Non-pigmented ciliary epithelial cell (primary cell): ENCODE measurements at places on chromosomes 12 and 14.
A peak's percentile ranks its signal among the peaks of the same experiment; 100 is the strongest.

DNA sequence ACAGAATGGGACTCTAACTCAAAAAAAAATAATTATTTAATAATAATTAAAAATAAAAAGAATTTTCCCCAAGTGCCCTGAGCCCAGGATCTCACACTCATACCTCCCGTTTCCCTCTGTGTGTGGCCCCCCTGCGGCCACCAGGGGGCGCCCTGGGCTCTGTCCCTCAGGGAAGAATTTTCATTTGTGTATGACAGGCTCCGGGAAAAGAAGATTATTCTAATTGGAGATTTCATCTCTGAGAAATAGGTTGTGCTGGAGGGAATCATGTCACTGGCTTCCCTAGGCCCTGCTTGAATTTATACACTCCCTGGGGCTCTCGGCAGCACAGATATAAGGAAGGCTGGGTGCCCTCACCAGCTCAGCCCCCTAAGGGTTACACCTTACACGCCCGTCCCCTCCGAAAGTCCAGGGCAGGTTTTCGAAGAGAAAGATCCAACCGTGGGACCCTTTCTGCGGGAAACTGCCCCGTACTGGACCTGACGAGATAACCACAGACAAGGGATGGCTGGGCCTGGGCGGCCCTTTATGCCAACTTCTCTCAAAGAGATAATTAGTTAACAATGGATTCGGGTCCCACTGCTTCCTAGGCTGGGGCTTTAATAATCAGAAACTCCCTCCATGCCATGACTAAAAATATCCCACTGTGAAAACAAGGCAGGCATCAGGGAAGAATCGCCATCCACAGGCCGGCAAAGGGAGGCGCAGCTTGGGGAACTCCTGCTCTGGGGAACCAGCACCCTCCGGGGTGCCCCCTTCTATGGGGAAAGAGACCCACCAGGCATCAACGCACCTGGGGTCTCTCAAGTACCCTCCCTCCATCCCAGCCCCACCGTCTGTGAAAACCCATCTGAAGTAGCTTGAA is 80.7 kb downstream of the KDM2B start:
- DNase-seq = peak; percentile 28

DNA sequence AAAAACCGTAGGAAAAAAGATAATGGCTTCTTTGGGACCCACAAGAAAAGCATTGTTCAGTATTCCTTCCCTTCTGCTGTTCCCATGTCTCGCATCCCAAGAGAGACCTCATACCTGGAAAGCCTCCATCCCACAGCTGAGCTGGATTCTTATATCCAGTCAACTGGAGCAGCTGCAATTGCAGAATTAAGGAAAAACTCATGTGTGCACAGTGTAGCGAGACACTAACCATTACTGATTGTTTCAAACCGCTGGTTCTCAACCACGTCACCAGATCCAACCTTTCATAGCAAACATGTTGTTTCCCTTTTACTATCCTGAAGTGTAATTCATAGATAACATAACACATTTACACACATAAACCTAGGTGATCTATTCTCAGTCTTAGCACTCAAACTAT is 5.5 kb upstream of the RNASE10 start:
- DNase-seq = no peak

DNA sequence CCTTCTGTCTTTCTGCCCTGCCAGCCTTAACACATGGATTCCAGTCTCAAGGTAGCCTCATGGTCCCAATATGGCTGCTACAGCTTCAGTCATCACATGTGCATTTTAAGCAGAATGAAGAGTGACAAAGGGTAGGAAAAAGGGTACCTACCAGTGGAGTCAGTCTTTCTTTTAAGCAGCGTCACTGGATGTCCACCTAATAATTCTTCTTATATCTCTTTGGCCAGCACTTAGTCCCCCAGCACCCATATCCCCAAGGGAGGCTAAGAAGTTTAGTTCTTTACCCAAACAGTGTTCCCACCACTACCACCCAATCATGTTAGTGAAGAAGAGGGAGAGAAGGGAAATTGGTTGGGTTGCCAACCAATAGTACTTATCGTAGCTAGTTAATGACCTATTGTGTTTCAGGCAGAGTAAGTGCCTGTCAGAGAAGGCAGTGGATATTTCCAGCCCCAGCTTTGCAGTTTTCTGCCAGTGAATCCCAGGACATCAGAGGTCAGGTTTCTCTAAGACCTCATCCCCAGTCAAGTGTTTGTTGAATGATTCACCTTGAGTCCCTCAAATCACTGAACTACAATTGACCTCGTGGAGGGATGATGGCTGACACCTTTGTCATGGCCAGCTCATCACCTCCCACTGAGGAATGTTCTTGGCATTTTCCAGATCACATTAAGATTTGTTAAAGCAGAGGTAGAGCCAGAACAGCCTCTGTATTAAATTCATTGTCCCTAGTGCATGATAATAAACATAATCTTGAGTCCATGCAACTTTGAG is 250.9 kb upstream of the CRY1 start:
- DNase-seq = peak; percentile 78

- DNase-seq = no peak
Measured at GRCh38 chr14:79405512-79405910, 805.8 kb downstream of the DIO2 start.

GRCh38 chr14:86166541-86166940 is 636.6 kb downstream of the FLRT2 start:
- no peak for DNase-seq

DNA sequence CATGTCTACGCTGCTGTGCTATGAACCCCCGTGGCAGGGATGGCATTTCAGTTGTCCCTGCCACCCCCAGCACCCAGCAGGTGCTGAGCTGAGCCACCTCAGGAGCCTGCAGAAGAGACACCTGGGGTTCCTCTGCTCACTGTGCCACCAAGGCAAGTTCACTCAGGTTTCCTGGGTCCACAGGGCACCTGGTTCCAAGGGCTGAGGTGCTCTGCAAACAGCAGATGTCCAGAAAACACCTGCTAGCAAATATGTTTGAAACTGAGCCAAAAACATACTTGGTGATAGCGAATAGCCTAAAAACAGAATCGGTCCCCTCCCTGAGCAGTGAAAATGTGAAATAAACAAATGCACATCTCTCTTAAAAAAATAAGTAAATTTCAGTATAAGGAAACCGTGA is 35.6 kb upstream of the GPR68 start:
- no peak for DNase-seq

- DNase-seq = no peak
Measured at GRCh38 chr12:38389614-38390013, 73.0 kb downstream of the ALG10B start.

- no peak for DNase-seq
Measured at GRCh38 chr14:63209160-63209559, 4.9 kb downstream of the RHOJ start.

- no peak for DNase-seq
Measured at GRCh38 chr14:34715127-34715863, 902 bp upstream of the CFL2 start.

DNA sequence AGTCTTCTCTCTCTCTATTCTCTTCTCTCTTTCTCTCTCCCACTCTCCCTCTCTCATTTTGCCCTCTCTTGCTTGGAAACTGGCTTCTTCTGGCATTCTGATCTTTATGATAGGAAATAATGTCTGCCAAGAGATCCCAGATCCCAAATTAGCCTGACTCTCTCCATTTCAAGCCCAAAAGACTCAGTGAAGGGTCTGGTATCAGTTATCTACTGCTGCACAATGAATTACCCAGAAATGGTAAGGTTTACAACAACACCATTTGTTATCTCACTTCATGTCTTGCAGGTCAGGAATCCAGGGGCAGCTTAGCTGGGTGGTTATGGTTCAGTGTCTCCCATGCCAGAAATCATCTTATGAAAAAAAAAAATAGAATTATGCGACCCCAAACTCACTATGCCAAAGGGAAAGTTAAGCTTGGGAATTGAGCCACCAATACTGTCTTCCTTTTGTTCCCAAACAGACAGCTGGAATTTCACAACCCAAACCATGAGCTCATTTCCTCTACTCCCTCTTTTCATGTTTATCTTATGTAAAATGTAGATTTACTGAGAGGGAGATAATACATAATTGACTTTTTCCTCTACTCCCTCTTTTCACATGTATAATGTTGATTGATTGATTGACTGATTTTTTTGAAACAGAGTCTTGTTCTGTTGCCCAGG is 67.8 kb upstream of the FICD start:
- no peak for DNase-seq

- DNase-seq = no peak
Measured at GRCh38 chr14:89292579-89293313, 124.3 kb downstream of the FOXN3 start.

- DNase-seq = no peak
Measured at GRCh38 chr12:62655666-62656151, 189.1 kb downstream of the MON2 start.

DNA sequence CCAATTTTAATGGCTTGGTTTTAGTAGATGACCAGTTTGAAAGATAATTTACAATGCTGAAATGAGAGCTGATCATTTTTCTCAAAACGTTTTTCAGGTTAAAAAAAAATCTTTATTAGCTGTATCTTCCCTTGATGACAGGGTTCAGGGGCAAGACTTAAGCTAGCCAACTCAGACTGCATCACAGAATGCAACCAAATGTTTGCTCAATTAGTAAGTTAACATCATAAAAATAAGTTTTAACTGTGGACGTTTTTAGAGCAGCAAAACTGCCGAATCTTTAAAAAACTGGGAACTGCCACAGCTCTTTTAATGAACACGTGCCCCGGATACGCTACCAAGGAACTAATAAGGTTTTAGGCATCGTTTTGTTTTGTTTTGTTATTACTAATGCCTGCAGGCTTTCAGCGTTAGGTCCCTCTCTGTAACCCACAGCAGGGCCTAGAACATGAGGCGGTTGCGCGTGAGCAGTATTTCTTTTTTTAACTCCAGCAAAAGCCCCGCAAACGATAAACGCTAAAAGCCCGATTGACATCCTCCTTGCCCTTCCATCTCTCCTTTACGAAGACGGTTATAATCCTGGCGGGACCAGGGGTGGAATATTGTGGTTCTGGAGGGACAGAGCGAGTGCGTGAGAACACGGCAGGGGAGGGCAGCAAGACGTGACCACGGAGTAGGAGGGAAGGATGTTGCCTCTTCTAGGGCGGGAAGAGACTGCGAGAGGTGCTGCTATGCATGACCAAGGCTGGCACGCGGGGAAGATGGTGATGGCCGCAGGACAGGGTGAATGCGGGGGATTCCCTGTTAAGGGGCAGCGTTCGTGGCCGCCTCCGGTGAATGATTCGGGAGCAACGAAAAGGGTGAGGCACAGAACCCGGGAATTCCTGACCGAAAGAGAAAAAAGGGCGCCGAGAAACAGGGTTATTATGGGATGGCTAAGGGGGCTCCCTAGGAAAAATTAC is 652 bp downstream of the SUPT16H start:
- DNase-seq = no peak

GRCh38 chr12:122322501-122322900 is 56.2 kb upstream of the VPS33A start:
- DNase-seq = no peak

GRCh38 chr14:20569066-20569465 is 8.2 kb upstream of the RNASE9 start:
- DNase-seq = no peak

DNA sequence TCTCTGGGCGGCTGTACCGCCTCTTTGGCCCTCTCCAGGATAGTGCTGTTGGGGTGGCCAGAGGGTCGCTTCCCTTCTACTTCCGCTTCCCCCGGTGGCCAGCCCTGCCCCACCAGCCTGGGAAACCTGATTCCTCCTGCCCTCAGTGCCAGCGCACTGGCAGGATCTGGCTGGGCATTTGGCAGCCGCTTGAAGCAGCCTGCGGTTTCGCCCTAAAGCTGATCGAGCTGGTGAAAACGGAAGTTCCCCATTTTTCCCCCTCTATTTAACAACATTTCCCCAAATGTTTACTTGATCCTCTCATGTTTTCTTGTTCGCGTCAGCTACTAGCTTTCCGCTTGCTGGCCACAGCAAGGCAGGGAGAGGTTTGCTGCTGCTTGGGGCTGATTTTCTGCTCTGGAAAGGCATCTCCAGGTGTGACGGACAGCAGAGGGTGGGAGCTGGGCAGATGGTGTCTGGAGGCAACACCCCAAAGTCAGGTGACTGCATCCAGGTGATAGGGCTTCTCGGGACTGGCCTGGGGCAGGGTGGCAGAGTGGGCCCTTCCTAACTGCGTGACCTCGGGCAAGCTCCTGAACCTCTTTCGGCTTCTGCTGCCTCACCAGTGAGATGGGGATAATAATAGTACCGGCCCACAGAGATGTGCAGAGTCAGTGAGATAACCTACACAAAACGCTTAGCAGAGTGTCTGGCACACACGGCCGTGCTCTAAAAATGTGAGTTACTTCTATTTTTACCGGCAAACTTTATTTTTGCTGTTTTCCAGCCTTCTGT is 53.1 kb downstream of the TSPAN9 start:
- DNase-seq = no peak

GRCh38 chr12:103529306-103529705 is 33.5 kb upstream of the C12orf42 start:
- DNase-seq = no peak

DNA sequence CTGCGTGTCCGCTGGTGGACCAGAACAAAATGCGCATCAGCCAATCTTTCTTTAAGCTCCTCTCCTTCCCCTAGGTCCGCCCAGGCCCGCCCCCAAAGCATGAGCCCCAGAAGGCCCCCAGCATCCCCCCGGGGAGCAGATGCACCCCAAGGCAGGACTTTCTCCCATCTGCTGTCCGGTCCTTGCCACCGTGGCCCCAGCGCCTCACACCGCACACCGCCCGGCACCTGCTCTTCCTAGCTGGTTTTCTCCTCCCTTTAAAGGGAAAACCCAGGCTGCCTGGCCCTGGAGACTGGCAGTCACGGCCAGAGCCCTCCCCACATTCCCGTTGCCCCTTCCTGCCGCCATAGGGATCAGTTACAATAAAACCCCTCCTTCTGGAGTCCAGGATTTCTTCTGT is 30.2 kb downstream of the RIMBP2 start:
- no peak for DNase-seq

DNA sequence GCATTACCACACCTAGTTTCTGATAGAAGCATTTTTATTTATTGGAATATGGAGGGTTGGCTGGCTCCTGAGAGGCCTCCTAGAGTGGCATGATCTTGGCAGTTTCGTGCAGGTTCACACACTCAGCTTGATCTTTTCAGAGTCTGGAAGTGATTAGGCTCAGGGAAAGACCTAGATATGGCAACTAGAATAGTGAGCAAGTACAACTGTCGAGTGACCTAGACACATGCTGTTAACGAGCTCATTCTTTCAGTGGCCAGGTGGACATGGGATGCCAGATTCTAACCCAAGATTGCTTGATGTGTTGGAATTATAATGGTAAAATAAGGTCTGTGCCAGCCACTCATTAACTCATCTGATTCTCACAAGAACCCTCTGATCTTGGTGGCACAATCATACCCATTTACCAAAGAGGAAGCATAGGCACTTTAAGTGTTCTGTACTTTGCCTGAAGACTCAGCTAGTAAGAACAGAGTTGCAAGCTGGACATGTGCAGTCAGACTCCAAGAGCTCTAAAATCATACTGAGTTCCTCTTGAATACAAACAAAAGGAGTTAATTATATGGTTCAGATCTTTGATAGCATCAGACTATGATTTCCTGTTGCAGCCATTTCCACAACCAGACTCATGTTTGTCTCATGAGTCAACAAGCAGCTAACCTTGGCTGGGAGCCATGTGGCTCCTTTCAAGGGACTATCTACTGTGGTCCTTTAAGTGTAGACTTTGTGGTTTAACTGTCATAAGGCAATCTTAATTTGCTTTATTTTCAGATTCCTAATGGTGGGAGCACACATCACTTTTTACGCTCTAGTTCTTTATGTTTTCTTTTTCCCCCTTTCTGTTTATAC is 144.2 kb downstream of the PLEKHA5 start:
- DNase-seq = peak; percentile 98
